ENCODE measurements at places on chromosomes 5 and 9.

GRCh38 chr9:68746525-68746924 is 41.5 kb downstream of the PIP5K1B start:
- DNase-seq, result no peak

DNA sequence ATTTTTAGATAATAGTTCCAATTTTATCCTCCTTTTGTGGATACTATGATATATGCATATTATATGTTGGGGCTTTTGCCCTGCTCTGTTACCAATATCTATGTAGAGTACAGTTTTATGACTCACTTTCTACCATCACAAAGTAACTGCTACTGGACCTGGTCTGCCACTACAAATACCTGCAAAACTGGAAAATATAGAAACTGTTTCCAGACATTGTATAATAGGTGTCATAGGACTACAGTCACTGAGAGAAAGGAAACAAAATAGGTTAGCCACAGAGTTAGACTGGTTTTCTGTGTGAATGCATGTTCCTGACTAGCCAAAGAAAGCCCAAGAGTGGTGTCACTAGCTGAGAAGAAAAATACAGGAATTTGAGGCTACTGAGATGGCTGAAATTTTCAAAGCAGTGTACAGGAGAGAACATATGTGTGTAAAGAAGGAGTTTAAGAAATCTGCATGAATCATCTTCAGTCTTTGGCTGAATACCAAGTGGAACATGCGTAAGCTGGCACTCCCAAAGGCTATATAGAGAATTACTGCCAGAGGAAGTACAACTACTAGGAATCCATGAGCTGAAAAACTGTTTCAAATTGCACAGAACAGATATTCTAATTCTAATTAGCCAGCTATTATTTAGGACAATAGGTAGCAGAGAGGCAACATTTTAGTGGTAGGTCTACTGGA is 29.0 kb upstream of the FAM174A start:
- DNase-seq, result no peak

DNA sequence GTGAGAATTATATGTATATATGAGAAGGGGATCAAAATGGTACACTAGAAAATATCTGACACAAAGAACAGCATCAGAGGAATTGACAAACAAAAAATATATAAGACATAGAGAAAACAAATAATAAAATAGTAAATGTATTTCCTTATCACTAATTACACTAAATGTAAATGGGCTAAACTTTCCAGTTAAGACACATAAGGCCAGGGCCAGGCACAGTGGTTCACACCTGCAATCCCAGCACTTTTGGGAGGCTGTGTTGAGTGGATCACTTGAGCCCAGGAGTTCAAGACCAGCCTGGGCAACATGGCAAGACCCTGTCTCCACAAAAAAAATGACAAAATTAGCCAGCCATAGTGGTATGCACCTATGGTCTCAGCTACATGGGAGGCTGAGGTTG is 8.5 kb downstream of the FBXL17 start:
- DNase-seq, result no peak

- DNase-seq, result no peak
Measured at GRCh38 chr9:127558581-127559246, 53.4 kb upstream of the STXBP1 start.

- DNase-seq, result no peak
Measured at GRCh38 chr5:179110528-179110927, 50.4 kb downstream of the ZNF354C start.

- DNase-seq, result no peak
Measured at GRCh38 chr9:102135768-102136167, 397.3 kb upstream of the GRIN3A start.

- DNase-seq, result no peak
Measured at GRCh38 chr5:157504053-157504452, 44.0 kb downstream of the NIPAL4 start.

DNA sequence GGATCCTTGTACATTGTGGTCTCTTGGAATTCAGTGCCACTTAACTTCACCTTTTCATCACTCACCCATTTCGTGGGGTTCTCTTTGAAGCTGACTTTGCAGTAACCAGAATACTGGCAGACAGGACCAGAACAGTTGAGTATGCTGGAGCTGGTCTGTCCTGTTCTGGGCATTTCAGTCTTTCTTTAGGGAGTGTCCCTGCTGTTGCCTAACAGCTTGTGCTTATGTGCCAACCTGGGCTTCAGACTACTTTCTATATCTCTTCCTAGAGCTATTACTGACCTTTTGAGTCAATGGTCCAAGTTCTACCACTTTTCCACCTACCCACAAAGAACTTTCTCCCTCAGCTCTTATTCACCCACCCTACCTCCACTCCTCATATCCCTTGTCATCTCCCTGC is 10.0 kb upstream of the INSL6 start:
- no peak for DNase-seq

GRCh38 chr9:113858282-113858681 is 17.8 kb upstream of the ZNF618 start:
- no peak for DNase-seq

- no peak for DNase-seq
Measured at GRCh38 chr5:5316334-5316733, 106.1 kb upstream of the ICE1 start.

GRCh38 chr5:132094393-132095076 is 20.9 kb downstream of the CSF2 start:
- DNase-seq, result no peak

DNA sequence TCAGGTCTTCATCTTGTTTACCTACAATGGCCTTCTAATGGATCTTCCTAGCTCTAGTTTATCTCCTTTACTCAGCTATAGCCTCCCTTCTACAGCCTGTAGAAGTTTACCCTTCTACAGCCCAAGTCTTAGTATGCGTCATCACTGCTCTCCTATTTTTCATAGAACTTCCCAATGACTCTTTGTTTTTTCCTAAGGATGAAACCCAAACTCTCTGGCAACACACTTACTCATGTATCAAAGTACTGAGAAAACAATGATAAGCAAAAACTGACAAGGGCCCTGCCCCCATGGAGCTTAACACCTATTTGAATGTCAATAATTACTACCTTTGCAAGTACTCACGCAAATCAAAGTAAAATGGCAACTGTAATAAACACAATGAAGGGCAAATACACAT is 33.7 kb downstream of the LEAP2 start:
- DNase-seq, result no peak

DNA sequence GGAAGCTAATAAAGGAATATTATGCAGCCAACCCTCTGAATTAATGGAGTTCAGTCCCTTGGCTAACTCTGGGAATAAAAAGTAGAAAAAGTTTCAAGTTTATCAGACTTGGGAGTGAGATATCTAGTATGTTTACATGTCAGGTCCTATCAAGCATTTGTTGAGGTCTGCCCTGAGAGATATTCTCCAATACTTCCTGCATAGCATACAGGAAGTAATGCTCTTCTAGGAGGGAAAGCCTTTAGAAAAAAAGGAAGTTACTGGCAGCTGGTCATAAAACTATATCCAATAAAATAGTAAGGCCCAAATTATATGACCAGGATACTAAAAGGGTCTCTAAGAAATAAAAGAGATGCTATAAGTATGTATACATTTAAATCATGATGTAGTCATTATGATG is 594.1 kb upstream of the FTMT start:
- no peak for DNase-seq

GRCh38 chr5:150119421-150120061 is 33.2 kb upstream of the CSF1R start:
- DNase-seq, result no peak

DNA sequence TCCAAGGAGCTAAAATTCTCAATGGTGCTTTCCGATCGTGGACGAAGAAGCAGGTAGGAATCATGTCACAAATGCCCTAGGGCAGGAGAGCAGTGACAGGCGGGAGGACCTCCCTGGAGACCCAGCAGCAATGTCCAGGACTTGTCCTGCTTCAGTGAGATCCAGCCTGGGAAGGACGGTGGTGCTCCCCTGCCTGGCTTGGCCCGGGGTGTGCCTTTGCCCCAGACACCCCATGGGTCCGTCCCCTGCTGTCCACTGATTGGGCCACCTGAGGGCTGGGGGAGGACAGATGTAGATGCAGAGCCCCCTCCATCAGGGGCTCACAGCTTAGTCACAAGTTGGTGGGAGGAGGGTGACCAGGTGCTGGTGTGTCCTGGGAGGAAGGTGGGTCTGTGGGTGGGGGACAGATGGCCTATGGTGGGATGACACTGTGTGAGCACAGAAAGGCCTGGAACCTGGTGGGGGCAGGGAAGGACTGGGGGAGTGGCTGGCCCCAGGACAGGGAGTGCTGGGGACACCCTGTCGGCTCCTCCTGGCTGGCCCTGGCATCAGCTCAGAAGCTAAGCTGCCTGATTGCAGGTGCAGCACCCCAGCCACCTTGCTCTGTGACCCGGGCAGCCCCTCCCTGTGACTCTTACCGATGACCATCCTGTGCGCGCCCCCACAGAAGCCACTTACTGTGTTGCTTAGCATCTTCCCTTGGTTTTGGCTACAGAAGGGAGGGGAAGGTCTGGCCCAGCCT is 82.0 kb downstream of the PHF2 start:
- DNase-seq, result no peak

GRCh38 chr5:98570661-98571191 is 202.7 kb upstream of the RGMB start:
- DNase-seq, result no peak

GRCh38 chr5:171946000-171946781 is 60.2 kb downstream of the FBXW11 start:
- DNase-seq, result no peak

GRCh38 chr9:135531096-135531495 is 9.9 kb downstream of the LCN1 start:
- DNase-seq, result no peak

- no peak for DNase-seq
Measured at GRCh38 chr5:60510049-60510448, 189.9 kb downstream of the DEPDC1B start.

DNA sequence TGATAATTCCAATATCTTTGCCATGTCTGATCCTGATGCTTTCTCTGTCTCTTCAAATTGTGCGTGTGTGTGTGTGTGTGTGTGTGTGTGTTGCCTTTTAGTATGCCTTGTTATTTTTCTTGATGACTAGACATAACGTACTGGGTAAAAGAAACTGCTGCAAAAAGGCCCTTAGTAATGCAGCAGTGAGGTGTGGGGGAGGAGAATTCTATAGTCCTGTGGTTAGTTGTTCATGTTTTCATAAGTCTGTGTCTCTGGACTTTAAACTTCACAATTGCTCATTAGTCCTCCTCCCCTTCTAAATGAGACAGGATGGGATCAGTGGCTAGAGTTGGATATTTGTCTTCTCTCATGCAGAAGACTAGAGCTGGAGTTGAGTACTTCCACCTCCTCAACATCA is 346.2 kb upstream of the IRX1 start:
- no peak for DNase-seq

GRCh38 chr5:97096191-97096590 is 46.2 kb downstream of the LIX1 start:
- DNase-seq, result no peak

DNA sequence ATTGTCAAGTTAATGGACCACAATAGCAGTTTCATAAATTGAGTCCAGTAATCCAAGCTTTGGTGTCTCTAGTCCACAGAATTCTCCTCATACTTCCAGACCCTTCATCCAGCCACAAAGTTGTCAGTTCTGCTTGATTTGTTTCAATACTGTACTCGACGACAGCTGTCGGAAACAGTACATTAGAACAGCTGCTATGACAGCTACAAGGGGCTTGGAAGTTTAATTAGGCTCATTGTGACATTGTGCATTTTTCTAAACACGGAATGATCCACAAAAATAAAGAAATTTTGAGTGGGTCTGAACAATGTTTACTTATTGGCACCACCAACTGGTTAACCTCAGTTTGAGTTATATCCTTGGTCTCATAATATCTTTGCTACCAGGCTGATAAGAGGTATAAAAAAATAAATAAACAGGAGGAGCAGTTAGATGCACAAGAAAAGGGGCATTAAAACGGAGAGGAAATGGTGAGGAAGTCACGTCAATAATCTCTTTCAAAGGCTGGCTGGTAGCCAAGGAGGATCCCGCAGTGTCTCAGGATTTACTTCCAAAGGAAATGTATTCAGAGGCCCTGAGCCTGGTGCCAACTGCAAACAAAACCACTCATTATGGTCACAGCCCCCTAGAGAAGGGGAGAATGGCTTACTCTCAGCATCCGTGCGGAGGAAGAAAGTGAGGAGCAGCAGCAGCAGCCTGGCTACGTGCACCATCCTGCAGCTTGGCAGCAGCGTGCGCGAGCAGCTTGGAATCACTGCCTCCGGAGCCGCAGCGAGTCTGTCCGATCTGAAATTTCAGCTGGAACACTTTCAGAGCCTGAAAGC is 933.8 kb upstream of the DMAC1 start:
- DNase-seq, result no peak

DNA sequence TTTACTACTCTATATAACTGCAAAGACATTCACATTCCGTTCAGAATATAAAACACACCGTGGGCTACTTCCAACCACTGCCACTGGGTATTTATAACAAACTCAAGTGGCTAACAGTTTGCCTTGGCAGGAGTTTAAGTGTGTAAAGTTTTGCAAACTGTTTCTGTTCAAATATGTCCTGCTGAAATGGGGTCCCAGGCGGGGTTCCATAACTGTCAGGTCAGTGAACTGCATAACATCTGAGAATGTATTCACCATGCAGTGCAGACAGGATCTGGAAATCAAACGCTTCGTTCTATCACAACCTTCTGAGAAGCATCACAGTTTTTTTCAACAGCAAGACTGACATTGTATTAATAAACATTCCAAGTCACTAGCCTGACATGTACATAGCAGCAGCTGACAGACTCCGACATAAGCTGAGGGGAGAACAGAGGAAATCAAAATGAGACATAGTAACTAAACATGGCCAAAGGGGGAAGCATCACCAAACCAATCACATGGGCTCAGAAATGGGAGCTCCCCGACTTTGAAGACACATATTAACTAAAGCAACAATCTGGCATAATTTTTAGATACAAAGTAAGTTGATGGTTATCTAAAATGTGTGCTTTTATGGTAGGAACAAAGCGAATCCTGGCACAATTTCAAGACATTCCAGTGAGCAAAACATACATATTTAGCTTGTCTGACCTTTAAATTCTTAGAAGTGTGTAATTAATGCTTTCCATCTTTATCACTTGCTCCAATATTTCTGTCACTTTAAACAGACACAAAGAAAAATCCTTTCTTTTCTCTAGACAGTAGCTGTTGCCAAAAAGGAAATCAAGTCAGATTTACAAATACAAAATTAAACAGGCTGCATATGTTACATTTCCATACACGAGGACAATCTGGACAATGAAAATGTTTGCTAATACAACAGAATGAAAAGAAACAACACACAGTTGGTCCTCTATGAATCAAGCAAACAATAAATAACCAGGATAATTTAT is 156.8 kb downstream of the MAPKAP1 start:
- DNase-seq, result no peak

- no peak for DNase-seq
Measured at GRCh38 chr9:114163517-114163951, 8.2 kb downstream of the COL27A1 start.

GRCh38 chr9:77021291-77021894 is 1.9 kb downstream of the FOXB2 start:
- no peak for DNase-seq
